Bronchial epithelial cell (primary cell): ENCODE measurements at places on chromosomes 5 and 9. TPM values are rescaled to one million over a fixed set of nuclear protein-coding genes. Genes with fewer than 3 reads are reported as not detected.

The PIP5K1B gene
- 2.9 and 5.9 TPM in 2 replicates for total RNA-seq

The AFAP1L1 gene
- 17.4 and 21.9 TPM in 2 replicates for total RNA-seq

The CMYA5 gene
- 0.26 and 0.77 TPM in 2 replicates for total RNA-seq

The CD72 gene
- total RNA-seq = 0.79 and 0.90 TPM in 2 replicates

The FCN1 gene
- not detected in 2 replicates for total RNA-seq

The LSM11 gene
- 2.9 and 4.5 TPM in 2 replicates for total RNA-seq

The DCP2 gene
- 22.0 and 24.0 TPM in 2 replicates for total RNA-seq

The C9orf152 gene
- under 0.01 TPM in 2 replicates for total RNA-seq

The KIF12 gene
- total RNA-seq = 0.26 TPM in 1 of 2 replicates, not detected in the other

The SLC6A3 gene
- not detected in 2 replicates for total RNA-seq

GRCh38 chr9:128160603-128160987 is 530 bp downstream of the BBLN start:
- DNase-seq = no peak

DNA sequence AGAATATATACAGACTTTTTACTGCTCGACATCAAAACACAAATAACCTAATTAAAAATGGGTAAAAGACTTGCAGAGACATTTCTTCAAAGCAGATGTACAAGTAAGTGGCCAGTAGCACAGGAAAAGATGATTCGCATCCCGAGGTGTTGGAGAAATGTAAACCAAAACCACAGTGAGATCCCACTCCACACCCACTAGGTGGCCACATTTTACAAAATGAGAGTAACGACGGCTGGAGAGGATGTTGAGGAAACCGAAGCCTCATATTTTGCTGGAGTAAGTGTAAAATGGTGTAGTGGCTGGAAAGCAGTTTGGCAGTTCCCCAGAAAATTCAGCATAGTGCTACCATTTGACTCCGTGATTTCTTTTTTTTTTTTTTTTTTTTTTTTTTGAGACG is 21.3 kb upstream of the GBGT1 start:
- peak; percentile 62 for DNase-seq

- no peak for DNase-seq
Measured at GRCh38 chr5:32780508-32780919, 69.4 kb downstream of the NPR3 start.

- peak; percentile 42 for DNase-seq
Measured at GRCh38 chr9:123081824-123082223, 48.4 kb downstream of the GPR21 start.

GRCh38 chr5:109496112-109496511 is 86.3 kb upstream of the PJA2 start:
- DNase-seq = no peak

DNA sequence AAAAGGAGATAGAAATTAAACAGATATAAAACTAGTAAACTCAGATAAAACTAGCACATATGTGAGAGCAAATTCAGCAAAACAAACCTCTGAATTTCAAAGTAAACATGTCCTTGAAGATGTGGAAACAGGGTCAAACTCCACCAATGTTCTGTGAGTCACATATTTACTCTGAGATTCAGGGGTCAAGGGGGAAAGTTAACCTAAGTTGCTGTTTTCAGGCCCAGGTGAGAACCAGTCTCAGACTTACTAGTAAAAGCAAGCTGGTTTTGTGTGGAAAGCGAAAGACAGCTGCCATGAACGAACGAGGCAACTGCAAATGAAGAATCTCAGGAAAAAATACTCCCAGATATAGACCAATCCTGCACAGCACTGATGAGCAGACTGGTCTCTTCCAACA is 29.0 kb downstream of the PSMB7 start:
- no peak for DNase-seq

GRCh38 chr5:72956324-72957140 is 691 bp downstream of the FCHO2 start:
- DNase-seq = peak; percentile 51

DNA sequence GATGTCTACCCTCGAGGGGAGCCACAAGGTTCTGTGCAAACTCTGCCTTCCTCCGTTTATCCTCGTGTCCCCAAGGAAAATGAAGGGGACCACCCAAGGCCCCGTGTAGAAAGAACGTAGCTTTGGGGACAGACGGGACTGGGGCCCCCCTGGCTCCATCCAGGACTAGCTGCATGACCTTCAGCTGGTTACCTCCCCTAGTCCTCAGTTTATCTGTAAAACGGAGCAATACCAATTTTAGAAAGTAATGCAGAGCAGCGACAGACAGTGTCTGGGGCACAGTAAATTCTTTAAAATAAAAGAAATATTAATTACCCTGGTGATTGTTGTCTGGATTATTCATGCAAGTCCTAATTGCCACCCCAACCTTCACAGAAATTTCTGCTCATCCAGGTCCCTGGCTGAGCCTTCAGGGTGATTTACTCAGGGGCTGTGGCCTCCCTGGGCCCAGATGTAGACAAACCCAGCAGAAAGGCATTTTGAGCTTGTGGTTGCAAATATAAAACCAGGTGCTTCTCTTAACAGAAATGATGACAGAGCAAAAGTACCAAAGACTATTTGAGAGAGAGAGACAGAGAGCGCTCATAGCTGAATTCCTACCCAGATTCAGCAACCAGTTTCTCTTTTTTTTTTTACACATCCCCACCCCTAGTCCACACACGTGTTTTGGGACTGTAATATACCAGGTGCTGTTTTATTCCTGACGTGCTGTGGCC is 155.1 kb upstream of the SMIM23 start:
- DNase-seq = no peak

- DNase-seq = no peak
Measured at GRCh38 chr5:56681346-56681745, 134.0 kb upstream of the MAP3K1 start.

DNA sequence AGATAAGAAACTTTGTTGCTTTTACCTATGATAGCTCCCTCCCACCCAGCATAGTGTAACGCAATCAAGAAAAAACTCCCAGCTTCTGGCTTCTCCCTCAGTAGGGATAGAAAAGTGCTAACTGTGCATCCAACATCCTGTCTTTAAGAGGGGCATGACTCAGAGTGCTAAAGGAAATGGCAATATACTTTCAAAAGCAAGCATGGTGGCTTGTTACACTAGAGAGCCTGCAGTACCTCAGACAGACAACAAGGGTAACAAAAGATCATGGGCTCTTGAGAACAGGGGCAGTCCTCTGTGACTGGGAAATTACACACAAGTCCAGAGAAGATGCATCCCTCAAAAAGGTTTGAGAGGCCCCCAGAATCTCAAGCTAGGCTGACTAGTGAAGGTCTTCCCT is 37.8 kb downstream of the PRELID2 start:
- peak; percentile 83 for DNase-seq

- DNase-seq = peak; percentile 54
Measured at GRCh38 chr9:79551586-79551985, 20.2 kb upstream of the TLE4 start.

DNA sequence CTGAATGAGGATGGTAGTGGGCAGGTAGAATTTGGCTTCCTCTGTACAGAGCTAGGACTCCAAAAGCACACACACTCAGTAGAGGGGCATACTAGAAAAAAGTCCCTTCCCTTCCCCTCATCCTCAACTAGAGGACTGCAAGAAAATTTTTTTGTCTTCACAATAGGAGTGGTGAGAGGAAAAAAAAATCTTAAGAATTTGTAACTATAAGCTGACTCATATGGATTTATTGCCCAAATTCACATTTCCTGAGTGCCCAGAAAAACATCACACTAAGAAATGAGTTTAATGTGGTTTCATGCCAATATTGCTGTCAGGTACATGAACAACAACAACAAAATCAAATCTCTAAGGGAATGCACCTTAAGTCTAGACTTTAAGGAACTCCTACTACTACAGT is 43.7 kb downstream of the RANBP6 start:
- DNase-seq = peak; percentile 54

- no peak for DNase-seq
Measured at GRCh38 chr5:180112181-180112861, 40.8 kb upstream of the RNF130 start.

DNA sequence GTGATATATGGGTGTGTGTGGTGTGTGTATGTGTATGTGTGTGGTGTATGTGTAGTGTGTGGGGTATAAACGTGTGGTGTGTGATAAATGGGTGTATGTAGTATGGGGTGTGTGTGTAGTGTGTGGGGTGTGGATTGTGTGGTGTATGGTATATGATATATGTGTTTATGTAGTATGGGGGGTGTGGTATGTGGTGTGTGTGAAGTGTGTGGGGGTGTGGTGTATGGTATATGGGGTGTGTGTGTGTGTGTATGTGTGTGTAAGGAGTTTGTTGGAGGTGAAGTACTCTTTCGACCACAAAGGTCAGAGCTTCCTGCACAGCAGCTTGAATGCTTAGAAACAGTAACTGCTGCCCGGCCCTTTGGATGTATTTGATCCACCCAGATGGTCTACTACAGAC is 145.2 kb upstream of the IQGAP2 start:
- no peak for DNase-seq

DNA sequence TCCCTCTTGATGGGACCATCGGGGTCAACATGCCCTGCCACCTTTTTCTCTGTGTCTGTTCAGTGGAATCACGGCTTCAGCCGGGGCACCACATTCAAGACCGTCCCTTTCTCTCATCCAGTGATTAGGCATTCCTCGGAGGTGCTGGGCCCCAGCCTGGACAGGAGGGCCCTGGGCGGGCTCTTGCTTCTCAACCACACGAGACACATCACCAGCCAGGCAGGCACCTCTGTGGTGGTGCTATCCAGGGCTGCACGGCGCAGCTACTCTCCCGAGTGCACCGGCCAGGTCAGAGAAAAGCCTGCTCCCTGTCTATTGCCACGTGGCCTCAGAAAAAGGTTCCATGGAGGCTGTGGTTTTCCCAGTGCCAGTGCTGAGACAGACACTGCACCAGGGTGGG is 255.2 kb upstream of the IRX1 start:
- no peak for DNase-seq

DNA sequence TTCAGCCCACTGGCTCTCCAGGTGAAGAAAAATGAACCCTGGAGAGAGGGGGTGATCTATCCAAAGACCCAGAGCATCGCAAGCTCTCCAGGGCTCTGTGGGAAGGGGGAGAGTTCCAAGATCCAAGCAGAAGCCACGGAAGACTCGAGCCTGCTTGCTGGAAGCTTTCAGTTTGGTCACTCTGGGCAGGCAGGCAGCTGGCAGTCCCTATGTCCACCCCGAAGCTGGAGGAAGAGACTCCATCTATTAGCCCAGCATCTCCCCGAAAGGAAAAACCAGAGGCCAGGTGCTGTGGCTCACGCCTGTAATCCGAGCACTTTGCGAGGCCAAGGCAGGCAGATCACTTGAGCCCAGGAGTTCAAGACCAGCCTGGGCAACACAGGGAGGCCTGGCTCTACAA is 10.7 kb upstream of the SPARC start:
- no peak for DNase-seq

DNA sequence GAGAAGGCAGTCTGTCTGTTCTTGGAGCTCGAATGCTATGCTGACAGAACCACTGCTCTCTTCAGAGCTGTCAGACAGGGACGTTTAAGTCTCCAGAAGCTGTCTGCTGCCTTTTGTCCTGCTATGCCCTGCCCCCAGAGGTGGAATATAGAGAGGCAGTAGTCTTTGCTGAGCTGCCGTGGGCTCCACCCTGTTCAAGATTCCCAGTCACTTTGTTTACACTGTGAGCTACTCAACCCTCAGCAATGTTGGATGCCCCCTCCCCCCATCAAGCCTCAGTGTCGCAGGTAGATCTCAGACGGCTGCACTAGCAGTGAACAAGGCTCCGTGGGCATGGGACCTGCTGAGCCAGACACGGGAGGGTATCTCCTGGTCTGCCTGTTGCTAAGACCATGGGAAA is 344.2 kb downstream of the TMEM161B start:
- DNase-seq = peak; percentile 6

DNA sequence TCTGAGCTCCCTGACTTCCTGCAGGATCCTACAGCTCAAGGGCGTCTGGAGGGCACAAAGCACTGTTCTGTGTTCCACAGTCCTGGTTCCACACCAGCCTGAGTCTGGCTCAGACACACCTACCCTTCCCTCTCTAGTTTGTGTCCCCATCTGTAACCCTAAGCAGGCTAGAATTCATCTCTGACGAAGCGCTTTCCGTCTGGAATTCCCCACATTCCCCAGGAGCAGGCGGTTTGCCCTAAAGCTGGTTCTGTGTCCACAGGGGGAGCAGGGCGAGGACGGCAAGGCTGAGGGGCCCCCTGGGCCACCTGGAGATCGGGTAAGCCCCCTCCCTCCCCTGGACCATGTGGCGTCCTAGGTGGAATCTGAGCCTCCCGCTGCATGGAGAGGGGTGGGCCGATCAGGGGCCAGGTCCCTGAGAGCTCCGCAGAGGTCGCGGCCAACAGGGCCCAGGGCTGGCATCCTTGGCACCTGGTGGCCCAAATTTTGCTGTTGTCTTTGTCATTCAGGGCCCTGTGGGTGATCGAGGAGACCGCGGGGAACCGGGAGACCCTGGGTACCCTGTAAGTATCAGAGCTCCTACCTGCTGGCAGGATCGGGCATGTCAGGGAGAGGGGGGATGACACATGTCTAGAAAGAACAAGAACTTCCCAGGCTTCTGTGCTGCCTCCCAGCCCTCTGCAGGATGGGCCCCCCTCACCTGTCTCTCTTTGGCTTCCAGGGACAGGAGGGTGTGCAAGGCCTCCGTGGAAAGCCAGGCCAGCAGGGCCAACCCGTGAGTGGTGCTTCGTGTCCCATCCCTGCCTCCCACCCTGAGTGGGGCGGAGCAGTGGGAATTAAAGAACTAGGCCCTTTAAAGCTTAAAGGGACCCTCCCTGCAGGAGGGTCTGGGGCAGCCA is 34.5 kb upstream of the ORM1 start:
- peak; percentile 88 for DNase-seq

- DNase-seq = peak; percentile 88
Measured at GRCh38 chr9:85200726-85201404, 531.3 kb downstream of the NTRK2 start.

DNA sequence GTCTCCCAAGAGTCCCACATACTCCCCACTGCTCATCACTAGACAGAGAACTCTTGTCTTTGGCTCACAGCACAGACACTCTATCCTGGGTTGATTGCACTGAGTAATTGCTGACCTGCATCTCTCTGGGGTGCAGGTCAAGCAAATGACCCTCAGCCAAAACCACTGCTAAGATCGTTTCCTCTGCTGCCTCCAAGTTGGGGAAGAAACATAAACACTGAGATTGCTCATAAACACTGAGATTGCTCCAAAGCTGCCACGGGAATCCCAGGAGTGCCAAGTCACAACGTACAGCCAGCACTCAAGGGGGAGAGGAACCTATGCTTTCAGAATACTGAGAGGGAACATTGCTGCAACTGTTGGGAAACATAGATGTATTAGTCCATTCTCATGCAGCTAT is 1402.1 kb upstream of the ACO1 start:
- no peak for DNase-seq

DNA sequence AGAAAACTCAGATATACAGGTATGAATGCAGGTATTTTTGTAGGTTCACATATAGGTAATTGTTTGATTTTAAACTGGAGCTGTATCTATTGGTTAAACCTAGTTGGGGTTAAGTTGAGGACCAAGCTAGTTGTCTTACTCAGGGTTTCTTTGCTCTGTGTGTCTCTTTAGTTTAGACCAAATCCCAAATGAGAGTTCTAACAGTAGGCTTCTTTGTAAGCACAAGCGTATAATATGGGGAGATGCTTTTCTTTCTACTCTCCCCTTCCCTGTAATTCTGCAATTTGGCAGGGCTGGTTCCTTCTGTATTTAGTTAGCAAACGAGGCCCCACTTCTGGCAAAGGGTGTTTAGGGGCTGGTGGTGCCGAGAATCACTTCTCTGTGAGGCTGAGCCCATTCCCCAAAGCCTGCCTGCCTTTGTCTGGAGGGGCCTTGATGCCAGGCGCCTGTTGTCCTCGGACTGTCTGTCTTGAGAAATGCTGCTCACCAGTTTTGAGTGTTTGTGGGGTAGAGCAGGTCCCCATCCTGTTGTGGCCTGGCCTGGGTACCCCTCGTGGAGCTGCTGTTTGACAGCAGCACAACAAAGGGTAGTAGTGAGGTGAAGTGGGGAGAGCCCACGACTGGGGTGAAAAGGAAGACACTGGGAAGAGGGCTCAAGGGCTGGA is 259.3 kb downstream of the FANCC start:
- no peak for DNase-seq
